ENCODE measurements at places on chromosomes 2 and 18.
A peak's percentile ranks its signal among the peaks of the same experiment; 100 is the strongest.

DNA sequence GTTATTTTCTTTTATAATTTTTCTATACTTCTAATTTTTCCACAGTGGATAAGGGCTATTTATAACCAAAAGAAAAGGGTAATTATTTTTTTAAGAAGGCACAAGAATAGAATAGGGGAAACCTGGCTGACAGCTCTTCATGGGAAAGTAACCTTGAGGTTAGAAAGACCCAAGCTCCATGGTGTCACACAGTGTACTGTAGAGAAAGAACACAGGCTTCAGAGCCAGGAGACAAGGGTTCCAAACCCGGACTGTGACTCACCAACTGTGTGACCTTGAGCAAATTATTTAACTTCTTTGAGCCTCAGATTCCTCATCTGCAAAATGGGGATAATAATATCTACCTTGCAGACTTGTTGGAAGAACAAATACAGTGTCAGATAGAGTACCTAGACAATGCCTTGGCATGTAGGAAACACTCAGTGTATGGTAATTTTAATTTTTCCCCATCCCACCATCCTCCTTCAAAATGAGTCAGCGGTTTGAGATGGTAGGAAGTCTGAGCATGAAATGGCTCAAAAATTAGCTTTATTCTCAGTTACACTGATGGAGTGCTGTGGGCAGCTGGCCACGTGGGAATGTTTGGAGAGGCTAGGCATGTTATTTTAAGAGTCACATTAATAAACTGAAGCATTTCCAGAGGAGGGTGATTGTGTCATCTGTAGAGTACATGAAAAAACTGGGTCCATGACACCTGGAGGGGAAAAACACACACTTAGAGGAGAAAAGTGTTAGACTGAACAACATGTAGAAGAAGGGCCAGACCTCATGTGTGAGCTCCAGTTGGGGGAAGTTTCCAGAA, 36.7 kb downstream of the TMEM37 start:
- no peak for DNase-seq

DNA sequence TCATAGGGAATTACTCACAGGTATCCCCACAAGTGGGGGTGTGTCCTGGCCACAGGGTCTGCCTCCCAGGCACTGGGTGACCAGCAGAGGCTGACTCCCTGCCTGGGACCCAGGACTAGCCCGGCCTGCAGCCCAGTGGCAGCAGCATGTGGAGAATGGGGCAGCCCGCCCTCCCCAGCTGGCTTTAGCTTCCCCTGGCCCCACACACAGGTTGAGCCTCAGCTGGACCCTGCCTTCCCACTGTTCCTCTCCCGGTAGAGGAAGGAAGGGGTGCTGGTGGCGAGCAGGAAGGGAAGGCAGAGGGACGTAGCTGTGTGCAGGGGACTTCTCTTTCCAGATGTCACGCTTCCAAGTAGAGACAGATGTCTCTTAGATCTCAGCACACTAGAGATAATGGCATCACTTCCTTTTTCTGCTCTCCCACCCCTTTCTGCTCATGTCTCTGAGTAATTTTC, 51.4 kb downstream of the EMILIN2 start:
- DNase-seq, result no peak

GRCh38 chr18:78726326-78727056, 253.1 kb upstream of the SALL3 start:
- no peak for DNase-seq

DNA sequence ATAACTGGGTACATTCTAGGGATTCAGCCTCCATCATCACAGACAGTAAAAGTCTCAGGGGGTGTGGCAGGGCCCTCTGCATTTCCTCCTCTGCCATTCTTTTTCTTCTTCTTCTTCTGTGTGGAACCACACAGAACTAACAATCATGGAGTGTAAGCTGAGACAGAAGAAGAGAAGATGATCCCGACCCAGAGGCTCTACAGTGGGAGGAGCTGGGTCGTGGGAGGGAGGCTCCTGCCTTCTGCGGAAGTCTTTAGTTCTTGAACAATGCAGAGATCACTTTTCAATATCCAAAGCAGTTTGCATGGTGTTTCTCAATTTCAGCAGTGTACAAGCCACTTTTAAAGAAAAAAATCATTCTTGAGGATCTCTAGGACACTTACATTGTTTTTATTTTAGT, 80.9 kb downstream of the KCNS3 start:
- DNase-seq, result no peak

DNA sequence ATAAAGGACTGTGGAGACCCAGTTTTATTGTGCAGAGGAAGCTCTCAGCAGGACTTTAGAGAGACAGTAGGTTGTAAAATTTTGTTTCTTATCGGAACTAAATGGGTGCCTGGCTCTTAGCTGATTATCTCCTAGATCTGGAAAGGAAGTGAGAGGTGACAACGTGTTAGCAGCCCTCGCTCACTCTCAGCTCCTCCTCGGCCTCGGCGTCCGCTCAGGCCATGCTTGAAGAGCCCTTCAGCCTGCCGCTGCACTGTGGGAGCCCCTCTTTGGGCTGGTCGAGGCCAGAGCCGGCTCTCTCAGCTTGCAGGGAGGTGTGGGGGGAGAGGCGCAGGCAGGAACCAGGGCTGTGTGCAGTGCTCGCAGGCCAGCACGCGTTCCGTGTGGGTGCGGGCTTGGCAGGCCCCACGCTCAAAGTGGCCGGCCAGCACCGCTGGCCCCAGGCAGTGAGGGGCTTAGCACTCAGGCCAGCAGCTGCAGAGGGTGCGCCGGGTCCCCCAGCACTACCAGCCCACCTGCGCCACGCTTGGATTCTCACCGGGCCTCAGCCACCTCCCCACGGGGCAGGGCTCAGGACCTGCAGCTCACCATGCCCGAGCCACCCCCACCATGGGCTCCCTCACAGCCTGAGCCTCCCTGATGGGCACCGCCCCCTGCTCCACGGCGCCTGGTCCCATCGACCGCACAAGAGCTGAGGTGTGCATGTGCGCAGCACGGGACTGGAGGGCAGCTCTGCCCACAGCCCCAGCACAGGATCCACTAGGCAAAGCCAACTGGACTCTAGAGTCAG, 4.6 kb upstream of the MFF start:
- no peak for DNase-seq

DNA sequence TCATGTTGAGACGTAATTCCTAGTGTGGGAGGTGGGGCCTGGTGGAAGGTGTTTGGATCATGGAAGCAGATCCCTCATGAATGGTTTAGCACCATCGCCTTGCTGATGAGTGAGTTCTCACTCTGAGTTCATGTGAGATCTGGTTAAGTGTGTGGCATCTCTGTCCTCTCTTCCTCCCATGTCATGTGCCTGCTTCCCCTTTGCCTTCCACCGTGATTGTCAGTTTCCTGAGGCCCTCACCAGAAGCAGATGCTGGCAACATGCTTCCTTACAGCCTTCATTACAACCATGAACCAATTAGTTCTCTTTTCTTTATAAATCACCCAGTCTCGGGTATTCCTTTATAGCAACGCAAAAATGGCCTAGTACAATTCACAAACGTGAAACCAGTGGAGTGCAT, 14.6 kb upstream of the MCM6 start:
- no peak for DNase-seq

- DNase-seq, result no peak
These were observed 5.8 kb upstream of the MTA3 start for GRCh38 chr2:42562474-42563144.

DNA sequence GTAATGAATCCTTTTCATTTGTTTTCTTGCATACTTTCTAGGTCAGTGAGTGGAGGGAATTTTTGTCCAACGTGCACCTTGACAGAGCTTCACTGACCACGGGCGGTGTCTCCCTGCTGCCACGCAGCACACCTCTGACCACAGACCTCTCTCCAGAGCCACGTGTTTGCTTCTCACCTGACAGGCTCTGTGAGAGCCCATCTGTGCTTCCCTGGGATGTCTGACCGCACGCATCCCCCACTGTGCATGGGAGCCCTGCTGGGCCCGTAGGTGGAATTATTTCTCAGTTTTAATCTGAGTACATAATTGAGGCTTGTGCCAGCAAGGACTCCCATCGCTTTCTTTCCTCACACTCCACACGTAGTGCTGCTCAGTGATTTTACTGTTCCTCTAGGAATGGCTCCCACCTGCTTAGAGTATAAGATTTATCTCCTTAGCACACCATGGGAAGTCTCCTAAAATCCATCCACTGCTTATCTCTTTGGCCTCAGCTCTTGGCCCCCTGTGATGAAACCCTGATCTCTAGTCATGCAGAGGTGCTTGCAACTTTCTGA, 482.6 kb downstream of the TSN start:
- DNase-seq, result no peak

DNA sequence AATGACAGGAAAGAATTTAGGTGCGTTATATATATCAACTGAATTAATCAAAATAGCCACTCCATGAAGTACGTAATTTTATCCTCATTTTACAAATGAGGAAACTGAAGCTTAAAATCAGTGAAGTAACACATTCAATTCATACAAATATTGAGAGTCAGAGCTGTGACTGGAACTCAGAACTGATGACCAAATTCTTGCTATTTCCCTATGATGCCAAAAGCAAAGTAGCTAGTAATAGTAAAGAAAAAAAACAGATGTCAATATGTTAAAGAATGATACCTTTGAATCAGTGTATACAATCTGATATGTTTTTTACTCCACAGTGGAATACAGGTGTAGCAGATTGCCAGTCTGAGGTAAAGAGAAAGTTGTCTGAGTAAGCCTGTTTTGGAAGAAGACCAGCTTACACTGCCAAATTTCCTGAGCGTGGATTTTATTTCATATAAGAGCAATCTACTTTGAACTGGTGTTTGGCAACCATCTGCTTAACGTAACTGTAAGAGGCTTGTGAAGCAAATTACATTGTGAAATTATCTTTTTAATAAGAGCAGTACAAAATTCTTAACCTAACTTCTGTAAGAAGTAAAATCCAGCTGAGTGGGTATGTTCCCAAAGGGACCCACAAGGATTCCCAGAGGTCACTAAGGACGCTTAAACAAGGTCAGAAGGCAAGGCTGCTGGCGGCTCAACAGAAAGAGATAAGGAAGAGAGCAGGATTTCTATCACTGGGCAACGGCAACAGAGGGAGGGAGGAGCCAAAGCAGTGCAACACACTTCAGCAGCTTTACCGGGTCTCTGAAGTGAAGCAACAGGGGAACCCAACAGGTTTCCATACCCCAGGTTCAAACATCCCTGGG, 85.6 kb downstream of the IKZF2 start:
- DNase-seq, result peak; percentile 4

GRCh38 chr2:226720948-226721347, 78.7 kb downstream of the IRS1 start:
- DNase-seq, result no peak

All from NCI-H2107 (cell line).